Activated T-helper 2 cell treated with anti-CD3 and anti-CD28 coated beads, Interferon-gamma antibody, Interleukin-2, Interleukin-4, amounts not matched to agents 10 μg/mL and 5 μg/mL and 100 μg/mL, durations not matched to agents 14 hours and 24 hours and 36 hours (primary cell): ENCODE measurements at places on chromosomes 13 and 19. TPM values are rescaled to one million over a fixed set of nuclear protein-coding genes. Genes with fewer than 3 reads are reported as not detected.
A peak's percentile ranks its signal among the peaks of the same experiment; 100 is the strongest.

Gene METTL21C
- total RNA-seq: not detected in 2 replicates

Gene CEACAM4
- not detected in 2 replicates for total RNA-seq

Gene PGLYRP2
- total RNA-seq: not detected in 2 replicates

Gene COX7A1
- not detected in 2 replicates for total RNA-seq

DNA sequence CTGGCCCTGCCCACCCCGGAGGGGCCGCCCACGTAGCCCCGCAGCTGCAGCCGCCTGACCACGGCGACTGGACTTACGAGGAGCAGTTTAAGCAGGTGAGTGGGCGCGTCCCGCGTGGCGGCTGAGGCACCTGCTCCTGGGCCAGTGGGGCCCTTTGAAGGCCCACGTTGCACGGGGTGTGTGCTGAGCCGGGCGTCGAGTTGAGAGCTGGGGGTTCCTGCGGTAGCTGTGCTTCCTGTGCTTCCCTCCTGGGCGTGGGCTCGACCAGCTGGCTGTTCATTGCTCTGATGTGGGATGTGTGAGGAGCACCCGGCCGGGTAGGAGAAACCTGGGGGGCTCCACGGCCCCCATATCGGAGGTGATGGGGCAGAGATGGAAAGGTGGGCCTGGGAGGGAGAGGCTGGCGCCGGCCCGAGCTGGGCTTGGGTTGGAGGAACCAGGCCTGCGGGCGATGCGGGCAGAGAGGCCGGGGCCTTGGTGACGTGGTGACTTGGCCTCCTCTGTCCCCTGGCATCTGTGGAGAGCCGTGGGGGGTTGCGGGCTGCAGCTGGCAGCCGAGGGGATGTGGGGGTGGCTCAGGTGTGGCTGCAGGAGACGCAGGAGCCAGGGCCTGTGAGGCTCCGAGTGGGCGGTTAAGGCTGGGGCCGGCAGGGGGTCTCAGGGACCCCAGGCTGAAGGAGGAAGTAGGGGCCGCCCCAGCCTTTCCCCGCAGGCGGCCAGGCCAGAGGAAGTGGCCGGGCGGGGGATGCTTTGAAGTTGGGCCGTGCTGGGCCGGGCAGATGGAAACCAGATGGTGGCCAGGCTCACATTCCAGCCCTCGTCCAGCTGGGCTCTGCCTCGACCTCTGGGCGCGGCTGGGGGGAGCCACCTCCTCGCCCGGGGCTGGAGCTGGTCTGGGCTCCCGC lies 7.1 kb downstream of the ARID3A start:
- H3K4me1 ChIP-seq: peaks cover 5% of the 10 kb centered on the region
- H3K36me3 ChIP-seq: peaks cover 23% of the 10 kb centered on the region
- H3K27ac ChIP-seq: no peak overlapping the region
- DNase-seq: no peak
- H3K27me3 ChIP-seq: no peaks in the 10 kb centered on the region

- DNase-seq: no peak
- peaks cover 9% of the 10 kb centered on the region for H3K36me3 ChIP-seq
- no peak overlapping the region for H3K4me3 ChIP-seq
Measured at GRCh38 chr13:97306645-97307044, 84.5 kb downstream of the MBNL2 start.

DNA sequence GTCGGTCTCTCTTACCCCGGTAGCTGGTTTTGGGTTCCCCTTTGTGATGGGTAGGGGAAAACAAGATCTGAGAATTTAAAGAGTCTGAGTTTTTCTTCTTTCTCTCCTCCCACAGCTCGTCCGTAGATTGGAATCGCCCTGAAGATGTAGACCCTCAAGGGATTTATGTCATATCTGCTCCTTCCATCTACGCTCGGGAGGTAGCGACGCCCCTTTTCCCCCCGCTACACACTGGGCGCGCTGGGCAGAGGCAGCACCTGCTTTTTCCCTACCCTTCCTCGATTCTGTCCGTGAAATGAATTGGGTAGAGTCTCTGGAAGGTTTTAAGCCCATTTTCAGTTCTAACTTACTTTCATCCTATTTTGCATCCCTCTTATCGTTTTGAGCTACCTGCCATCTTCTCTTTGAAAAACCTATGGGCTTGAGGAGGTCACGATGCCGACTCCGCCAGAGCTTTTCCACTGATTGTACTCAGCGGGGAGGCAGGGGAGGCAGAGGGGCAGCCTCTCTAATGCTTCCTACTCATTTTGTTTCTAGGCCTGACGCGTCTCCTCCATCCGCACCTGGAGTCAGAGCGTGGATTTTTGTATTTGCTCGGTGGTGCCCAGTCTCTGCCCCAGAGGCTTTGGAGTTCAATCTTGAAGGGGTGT lies 7.1 kb upstream of the SELENOV start:
- no peaks in the 10 kb centered on the region for H3K36me3 ChIP-seq
- peaks cover 17% of the 10 kb centered on the region for H3K4me1 ChIP-seq
- no peak for DNase-seq
- peak overlapping the region; percentile 71 for H3K4me3 ChIP-seq

- H3K27ac ChIP-seq: peak overlapping the region; percentile 60
- H3K27me3 ChIP-seq: no peaks in the 10 kb centered on the region
- DNase-seq: peak; percentile 72
- H3K4me1 ChIP-seq: peaks cover 20% of the 10 kb centered on the region
- peak overlapping the region; percentile 13 for H3K4me3 ChIP-seq
Measured at GRCh38 chr19:1064661-1065605, 2.0 kb upstream of the ARHGAP45 start.

- DNase-seq: peak; percentile 73
- H3K27ac ChIP-seq: peak within 1 kb of the TSS; percentile 60
- no peaks in the 10 kb centered on the region for H3K27me3 ChIP-seq
- peaks cover 5% of the 10 kb centered on the region for H3K36me3 ChIP-seq
- peaks cover 14% of the 10 kb centered on the region for H3K4me1 ChIP-seq
Measured at GRCh38 chr19:49113762-49114629, at the start of gene LIN7B. TSS of gene LIN7B (plus strand) at chr19:49114370. CDS start at chr19:49114405, 35 bp downstream.

DNA sequence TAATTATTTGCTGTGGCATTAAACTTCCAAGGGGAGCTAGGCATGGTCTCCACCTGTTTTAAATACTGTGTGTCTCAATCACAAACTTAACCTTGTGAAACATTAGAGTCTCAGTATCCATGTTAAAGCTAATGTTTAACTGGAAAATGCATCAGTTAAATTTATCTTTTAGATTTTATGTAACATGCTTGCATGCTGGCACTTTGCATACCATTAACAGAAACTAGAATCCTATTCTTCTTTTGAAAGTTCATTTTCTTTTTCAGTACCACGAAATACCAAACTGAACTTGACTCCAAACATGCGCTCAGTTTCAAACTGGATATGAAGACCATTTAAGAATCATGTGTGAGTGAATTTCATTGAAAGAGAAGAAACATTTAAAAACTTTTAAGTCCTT lies 328.9 kb upstream of the SLC10A2 start:
- no peaks in the 10 kb centered on the region for H3K27me3 ChIP-seq
- no peak overlapping the region for H3K27ac ChIP-seq
- H3K4me1 ChIP-seq: no peaks in the 10 kb centered on the region

- H3K27me3 ChIP-seq: peaks cover 3% of the 10 kb centered on the region
- H3K4me1 ChIP-seq: no peaks in the 10 kb centered on the region
- DNase-seq: no peak
- no peaks in the 10 kb centered on the region for H3K36me3 ChIP-seq
- H3K4me3 ChIP-seq: no peak overlapping the region
- H3K27ac ChIP-seq: no peak overlapping the region
Measured at GRCh38 chr13:37070145-37070695, 10.7 kb upstream of the SUPT20H start.

DNA sequence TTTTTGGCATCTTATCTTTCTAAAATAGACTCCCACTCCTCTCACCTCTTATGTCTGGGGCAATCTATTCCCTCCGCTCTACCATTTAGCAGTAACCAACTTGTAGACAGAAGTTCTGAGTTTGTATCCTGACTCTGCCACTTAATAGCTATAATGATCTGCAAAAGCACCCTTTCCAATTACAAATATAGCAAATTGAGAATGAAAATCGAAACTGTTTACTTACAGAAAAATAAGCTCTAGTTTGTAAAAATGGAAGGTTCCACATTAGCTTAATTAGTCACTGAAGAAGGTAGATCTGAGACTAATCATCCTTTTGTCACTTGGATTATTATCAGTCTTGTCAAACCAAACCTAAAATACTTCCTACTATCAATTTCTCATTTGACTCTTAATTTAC lies 409.3 kb downstream of the DIAPH3 start:
- peaks cover 1% of the 10 kb centered on the region for H3K4me1 ChIP-seq
- H3K36me3 ChIP-seq: no peaks in the 10 kb centered on the region
- no peak overlapping the region for H3K4me3 ChIP-seq
- H3K27me3 ChIP-seq: no peaks in the 10 kb centered on the region
- no peak for DNase-seq
- no peak overlapping the region for H3K27ac ChIP-seq

DNA sequence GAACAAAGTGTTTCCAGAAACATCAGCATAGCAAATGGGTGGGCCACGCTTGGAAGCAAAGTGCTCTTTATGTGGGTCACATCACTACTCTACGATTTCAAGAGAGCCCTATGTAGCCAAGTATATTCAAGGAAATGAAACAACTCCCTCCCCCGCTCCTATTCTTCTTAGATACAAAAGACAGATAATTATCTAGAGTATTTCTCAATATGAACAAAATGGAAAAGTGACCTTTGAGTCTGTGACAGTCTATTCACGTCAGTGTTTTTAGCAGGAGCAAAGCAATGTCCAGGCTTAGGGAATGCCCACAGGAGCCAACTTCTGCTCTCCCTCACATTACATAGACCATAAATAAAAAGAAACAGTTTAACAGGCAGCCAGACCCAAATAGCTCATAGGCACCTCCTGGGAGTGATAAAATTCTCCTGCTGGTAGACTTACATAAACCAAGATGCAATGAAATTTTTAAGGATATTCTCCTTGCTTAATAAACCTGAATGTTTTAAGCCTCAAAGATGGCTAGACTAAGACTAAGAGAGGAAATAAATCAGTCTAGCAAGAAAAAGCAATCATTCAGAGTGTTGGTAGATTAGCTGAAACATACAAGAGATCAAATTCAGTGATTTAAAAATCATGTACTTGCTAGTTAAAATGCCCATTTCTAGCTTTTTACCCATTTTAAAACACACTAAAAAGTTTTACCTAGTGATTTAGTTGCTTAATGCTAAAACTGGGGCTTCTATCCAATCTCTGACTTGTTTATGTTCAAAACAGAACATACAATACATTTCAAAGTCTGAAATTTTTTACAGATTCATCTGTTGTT lies 182.8 kb downstream of the RGCC start:
- H3K36me3 ChIP-seq: no peaks in the 10 kb centered on the region
- DNase-seq: no peak
- H3K4me1 ChIP-seq: peaks cover 8% of the 10 kb centered on the region
- no peak overlapping the region for H3K4me3 ChIP-seq
- no peaks in the 10 kb centered on the region for H3K27me3 ChIP-seq
- H3K27ac ChIP-seq: no peak overlapping the region

- DNase-seq: no peak
- peak overlapping the region; percentile 79 for H3K27ac ChIP-seq
- no peak overlapping the region for H3K4me3 ChIP-seq
- no peaks in the 10 kb centered on the region for H3K27me3 ChIP-seq
Measured at GRCh38 chr13:25281193-25281934, 5.9 kb downstream of the MTMR6 start.

GRCh38 chr13:94270556-94270955 lies 208.9 kb downstream of the DCT start:
- H3K4me1 ChIP-seq: no peaks in the 10 kb centered on the region
- H3K27me3 ChIP-seq: no peaks in the 10 kb centered on the region
- no peaks in the 10 kb centered on the region for H3K36me3 ChIP-seq
- no peak overlapping the region for H3K4me3 ChIP-seq

GRCh38 chr19:38699027-38699346 lies 45.3 kb downstream of the CAPN12 start:
- peaks cover 36% of the 10 kb centered on the region for H3K36me3 ChIP-seq
- no peak for DNase-seq
- no peak overlapping the region for H3K4me3 ChIP-seq
- H3K27ac ChIP-seq: peak overlapping the region; percentile 49

- no peak overlapping the region for H3K27ac ChIP-seq
- no peaks in the 10 kb centered on the region for H3K36me3 ChIP-seq
- H3K27me3 ChIP-seq: no peaks in the 10 kb centered on the region
- no peak for DNase-seq
- H3K4me3 ChIP-seq: no peak overlapping the region
- peaks cover 15% of the 10 kb centered on the region for H3K4me1 ChIP-seq
Measured at GRCh38 chr13:26719356-26719945, 41.1 kb downstream of the GPR12 start.

- DNase-seq: no peak
- H3K4me1 ChIP-seq: peaks cover 31% of the 10 kb centered on the region
- H3K4me3 ChIP-seq: peak overlapping the region; percentile 65
- H3K27me3 ChIP-seq: no peaks in the 10 kb centered on the region
Measured at GRCh38 chr13:73985783-73986182, 148.4 kb downstream of the KLF12 start.

- peaks cover 5% of the 10 kb centered on the region for H3K27me3 ChIP-seq
- no peak overlapping the region for H3K4me3 ChIP-seq
- H3K36me3 ChIP-seq: no peaks in the 10 kb centered on the region
Measured at GRCh38 chr13:39200249-39200910, 162.1 kb downstream of the NHLRC3 start.

- H3K27me3 ChIP-seq: no peaks in the 10 kb centered on the region
- DNase-seq: no peak
- peak overlapping the region; percentile 47 for H3K4me3 ChIP-seq
- peak overlapping the region; percentile 52 for H3K27ac ChIP-seq
- H3K36me3 ChIP-seq: peaks cover 18% of the 10 kb centered on the region
- H3K4me1 ChIP-seq: peaks cover 40% of the 10 kb centered on the region
Measured at GRCh38 chr19:46935066-46935663, 74.4 kb downstream of the ARHGAP35 start.

DNA sequence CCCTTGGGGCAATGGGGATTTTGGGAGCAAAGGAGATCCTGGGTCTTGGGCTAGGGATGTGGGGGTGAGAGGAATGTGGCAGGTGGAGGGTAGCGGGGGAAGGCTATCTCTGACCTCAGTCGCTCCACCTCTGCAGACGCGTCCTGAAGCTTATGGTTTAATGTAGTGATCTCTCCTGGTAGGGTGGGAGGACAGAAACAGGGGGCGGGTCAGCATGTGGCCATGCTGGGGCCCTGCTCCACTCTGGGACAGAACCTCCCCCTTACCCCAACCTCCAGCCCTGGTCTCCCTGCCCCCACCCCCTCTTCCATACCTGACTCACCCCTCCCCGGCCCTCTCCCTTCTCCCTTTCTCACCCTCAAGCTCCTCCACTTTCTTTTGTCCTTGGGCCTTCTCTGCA lies 1.4 kb downstream of the BST2 start:
- peak overlapping the region; percentile 70 for H3K27ac ChIP-seq
- peak overlapping the region; percentile 92 for H3K4me3 ChIP-seq
- H3K36me3 ChIP-seq: peaks cover 41% of the 10 kb centered on the region
